Effector memory CD4-positive, alpha-beta T cell (primary cell): ENCODE measurements at places on chromosomes 1 and 21.

DNA sequence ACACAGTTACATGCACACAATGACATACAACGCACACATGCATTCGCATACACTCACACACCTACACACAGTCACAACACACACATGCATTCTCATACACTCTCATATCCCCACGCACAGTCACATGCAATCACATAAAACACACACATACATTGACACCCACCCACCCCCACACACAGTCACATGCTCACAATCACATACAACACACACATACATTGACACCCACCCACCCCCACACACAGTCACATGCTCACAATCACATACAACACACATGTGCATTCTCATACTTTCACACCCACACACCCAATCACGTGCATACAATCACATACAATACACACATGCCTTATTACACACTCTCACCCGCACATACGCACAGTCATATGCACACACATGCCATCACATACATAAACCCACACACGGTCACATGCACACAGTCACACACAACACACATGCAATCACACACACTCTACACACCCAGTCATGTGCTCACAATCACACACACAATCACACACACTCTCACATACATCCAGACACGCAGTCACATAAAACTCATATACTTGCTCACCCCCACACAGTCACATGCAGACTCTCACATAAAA lies 134.3 kb downstream of the CASZ1 start:
- DNase-seq: no peak
- H3K4me1 ChIP-seq: no peaks in the 10 kb centered on the region
- no peak overlapping the region for H3K4me3 ChIP-seq
- H3K36me3 ChIP-seq: peaks cover 9% of the 10 kb centered on the region

DNA sequence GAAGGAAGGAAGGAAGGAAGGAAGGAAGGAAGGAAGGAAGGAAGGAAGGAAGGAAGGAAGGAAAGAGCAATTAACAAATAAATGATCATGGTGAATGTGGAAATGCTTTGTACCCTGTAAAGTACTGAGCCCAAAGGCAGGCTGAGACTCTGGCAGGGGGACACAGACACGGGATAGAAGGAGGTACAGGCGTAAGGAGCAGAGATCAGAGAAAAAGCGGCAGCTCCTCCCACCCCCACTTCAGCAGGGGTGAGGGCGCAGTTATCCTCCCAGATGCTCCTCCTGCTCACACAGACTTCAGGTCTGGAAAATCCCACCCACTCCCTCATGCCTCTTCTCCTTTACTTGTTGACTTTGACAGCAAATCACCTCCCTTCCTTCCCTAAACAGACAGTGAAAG lies 464.5 kb downstream of the MATN1 start:
- no peaks in the 10 kb centered on the region for H3K36me3 ChIP-seq
- H3K27me3 ChIP-seq: peaks cover 3% of the 10 kb centered on the region
- no peak for DNase-seq
- H3K4me3 ChIP-seq: no peak overlapping the region

DNA sequence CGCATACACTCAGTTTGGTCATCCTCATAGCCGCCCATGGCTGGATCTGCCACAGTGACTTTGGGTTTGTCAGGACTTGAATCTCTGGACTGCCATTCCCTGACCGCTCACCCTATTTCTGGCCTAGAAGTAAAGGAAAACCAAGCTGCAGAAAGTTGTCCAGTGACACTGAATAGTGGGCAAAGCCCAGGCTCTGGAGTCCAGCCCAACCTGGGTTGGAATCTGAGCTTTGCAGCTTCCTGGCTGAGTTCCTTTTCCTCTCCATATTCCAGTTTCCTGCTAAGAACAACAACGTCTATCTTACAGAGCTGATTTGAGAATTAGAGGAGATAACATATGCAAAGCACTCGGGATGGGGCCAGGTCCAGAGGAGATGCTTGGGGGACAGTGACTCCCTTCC lies 15.6 kb upstream of the EIF4G3 start:
- no peaks in the 10 kb centered on the region for H3K4me1 ChIP-seq
- DNase-seq: no peak
- no peak overlapping the region for H3K4me3 ChIP-seq
- no peak overlapping the region for H3K27ac ChIP-seq

- peaks cover 33% of the 10 kb centered on the region for H3K27me3 ChIP-seq
- no peak overlapping the region for H3K27ac ChIP-seq
- no peak for DNase-seq
- peaks cover 32% of the 10 kb centered on the region for H3K4me1 ChIP-seq
- no peaks in the 10 kb centered on the region for H3K36me3 ChIP-seq
Measured at GRCh38 chr1:224617410-224618355, 1.6 kb downstream of the CNIH3 start.

- H3K4me1 ChIP-seq: no peaks in the 10 kb centered on the region
- H3K27ac ChIP-seq: no peak overlapping the region
- H3K36me3 ChIP-seq: no peaks in the 10 kb centered on the region
Measured at GRCh38 chr1:25664357-25665199, 48.0 kb downstream of the MAN1C1 start.

DNA sequence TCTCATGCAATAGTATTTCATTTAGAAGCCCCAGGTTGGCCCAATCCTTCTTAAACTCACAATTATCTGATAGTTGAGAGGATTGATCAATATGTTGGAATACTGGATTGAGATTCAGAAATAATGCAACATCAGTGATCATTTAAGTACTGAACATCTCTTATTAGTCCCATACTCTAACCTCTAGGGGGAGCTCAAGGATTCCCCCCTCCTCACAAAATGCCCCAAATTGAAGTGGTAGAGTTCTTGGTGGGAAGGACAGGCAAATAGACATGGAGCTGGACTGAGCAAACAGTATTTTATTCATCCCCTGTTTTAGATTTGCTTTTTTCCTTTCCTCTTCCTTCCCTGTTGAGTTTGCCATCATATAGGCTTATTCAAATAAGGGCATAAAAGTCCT lies 62.8 kb downstream of the NGF start:
- no peak for DNase-seq
- H3K27ac ChIP-seq: no peak overlapping the region
- H3K36me3 ChIP-seq: no peaks in the 10 kb centered on the region

GRCh38 chr1:171570295-171570694 lies 51.7 kb upstream of the MYOCOS start:
- no peak overlapping the region for H3K4me3 ChIP-seq
- H3K27ac ChIP-seq: no peak overlapping the region
- no peaks in the 10 kb centered on the region for H3K27me3 ChIP-seq
- H3K4me1 ChIP-seq: no peaks in the 10 kb centered on the region
